ENCODE measurements at places on chromosomes 6 and 20.

DNA sequence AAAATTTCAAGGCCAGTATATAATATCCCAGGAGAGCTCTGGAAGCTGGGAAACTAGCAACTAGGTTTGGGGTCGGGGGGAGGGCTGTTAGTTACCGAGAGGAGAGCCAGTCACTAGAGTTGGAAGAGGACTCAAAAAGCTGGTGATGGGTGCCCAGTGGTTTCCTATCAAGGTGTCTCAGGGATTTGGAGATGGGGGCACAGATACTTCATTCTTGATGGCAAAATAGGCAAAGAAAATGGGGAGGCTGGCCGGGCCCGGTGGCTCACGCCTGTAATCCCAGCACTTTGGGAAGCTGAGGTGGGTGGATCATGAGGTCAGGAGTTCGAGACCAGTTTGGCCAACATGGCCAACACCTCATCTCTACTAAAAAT lies 805 bp downstream of the PHF1 start:
- no peak for DNase-seq

DNA sequence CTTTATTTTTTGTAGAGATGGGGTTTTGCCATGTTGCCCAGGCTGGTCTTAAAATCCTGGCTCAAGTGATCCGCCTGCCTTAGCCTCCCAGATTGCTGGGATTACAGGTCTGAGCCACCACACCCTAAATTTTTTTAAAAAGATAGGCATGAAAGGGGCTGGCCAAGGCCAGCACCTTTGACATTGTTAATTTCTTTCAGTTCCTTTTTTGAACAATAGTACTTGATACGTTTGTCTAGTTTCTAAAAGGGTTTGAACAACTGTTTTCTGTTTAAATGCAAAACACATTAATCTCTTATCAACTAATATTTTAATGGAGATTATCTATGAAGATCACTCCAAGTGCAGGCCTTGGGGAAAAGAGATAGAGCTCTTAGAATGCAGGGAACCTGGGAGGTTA lies 37.6 kb upstream of the PTPRK start:
- no peak for DNase-seq

- no peak for DNase-seq
These were observed 7.9 kb downstream of the NUDT3 start for GRCh38 chr6:34384321-34385153.

DNA sequence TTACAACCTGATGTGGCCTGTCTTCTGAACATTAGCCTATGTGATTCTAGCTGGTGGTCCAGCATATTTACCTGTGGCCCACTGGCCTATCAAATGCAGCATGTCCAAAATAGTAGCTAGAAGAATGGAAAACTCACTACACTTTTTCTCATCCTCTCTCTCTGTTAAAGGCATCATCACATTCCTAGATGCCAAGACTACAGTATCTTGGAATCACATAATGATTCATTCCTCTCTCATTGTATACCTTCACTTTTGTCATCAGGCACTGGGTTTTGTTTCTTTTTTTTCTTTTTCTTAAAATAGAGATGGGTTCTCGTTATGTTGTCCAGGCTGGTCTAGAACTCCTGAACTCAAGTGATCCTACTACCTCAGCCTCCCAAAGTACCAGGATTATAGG lies 45.0 kb downstream of the FAM83B start:
- no peak for DNase-seq

GRCh38 chr6:90893400-90893799 lies 306.5 kb upstream of the MAP3K7 start:
- DNase-seq: no peak

DNA sequence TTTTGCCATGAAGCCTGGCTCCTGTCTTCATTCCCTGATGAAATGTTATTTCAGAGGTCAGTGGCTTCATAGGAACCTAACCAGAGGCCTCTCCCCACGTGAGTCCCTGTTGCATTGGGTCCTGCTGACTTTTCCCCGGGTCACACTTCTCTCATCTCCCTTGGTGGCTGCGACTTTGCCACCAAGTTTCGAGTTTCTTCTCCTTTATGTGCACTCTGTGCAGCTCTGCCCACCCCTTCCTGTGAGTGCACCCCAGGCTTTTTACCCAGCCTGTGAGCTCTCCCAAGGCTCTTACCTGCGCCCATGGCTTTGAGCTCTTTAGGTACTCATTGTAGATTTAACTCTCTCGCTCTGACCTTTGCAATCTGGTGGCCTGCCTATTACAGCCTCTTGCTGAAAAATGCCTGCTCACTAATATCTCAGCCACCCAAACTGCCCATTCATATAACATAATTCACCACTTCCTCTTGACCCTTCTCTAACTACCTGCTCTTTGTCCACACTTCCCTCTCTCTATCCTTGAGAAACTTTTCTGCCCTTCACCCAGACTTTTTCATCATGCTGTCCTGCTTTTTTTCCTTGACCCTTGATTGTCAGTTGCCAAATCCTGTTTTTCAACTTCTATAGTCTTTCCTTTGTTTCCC lies 105.9 kb downstream of the SASH1 start:
- DNase-seq: no peak

DNA sequence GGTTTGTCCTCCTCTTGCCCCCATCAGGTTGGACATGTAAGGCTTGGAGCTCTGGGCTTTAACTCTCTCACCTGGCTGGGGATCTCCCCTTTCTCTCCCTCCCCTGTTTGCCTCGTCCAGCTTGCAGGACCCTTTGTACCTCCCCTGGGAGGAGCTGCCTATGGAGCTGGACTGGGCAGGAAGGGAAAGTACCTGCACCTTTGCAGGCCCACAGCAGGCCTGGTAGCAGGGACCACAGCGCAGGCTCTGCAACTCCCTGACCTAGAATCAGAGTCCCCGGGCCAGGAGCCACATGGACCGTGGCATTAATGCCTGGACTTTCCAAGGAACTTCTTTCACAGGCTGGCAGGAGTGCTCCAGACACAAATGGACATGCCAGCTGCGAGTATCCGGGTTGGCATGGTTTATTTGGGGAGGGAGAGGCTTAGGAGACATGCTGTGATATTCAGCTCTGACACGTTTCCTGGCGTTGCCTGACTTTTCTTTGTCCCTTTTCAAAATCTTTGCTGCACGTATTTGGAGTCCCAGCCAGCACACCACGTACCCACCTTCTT lies 268.5 kb upstream of the EXOC2 start:
- DNase-seq: no peak

GRCh38 chr6:11618533-11618932 lies 81.0 kb downstream of the TMEM170B start:
- DNase-seq: peak; percentile 3

- no peak for DNase-seq
These were observed 48.5 kb downstream of the BANF2 start for GRCh38 chr20:17748279-17748678.
